Lower leg skin (tissue), 4 donors: ENCODE measurements at places on chromosomes 5 and 9.

GRCh38 chr5:150510460-150511263, 2.7 kb downstream of the NDST1 start:
- no peak for DNase-seq

GRCh38 chr5:155915601-155916000, 411.4 kb upstream of the SGCD start:
- no peak for DNase-seq

DNA sequence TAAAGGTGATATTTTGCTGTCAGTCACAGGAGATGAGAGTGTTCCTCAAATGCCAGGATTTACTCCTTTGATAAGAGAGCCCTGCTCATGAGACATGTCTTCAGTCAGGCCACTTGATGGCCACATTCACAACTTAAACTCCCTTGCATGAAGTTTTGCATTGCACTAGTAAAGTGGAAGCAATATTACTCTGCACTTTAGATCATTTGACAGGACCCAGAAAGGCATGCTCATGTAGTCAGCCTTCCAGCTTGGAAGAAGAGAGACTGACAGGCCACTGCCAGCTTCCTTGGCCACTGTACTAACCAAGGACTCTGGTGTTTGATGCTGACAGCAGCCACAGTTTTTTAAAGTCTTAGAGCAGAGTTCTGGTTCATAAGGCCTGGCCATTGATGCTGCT, 42.6 kb downstream of the NPR3 start:
- no peak for DNase-seq

GRCh38 chr5:78565395-78565794, 83.2 kb downstream of the LHFPL2 start:
- no peak for DNase-seq

DNA sequence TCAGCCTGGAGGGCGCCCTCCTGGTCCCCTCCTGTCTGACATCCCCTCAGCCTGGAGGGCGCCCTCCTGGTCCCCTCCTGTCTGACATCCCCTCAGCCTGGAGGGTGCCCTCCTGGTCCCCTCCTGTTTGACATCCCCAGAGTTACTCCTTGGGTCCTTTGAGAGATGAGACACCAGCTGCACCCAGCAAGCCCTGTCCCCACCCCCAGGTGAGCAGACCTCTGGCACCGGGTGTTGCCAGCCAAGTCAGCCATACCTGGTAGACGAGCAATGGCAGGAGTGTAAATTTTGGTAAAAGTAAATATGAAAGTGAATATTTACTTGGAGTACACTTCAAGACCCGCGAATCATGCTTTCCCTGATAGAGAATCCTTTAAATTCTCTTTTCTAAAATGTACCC, 25.4 kb downstream of the EXOC3 start:
- DNase-seq = peak; percentile 54

- no peak for DNase-seq
Observed at GRCh38 chr9:71191708-71192107, 70.3 kb upstream of the TRPM3 start.

GRCh38 chr5:137101544-137101943, 397.6 kb downstream of the SPOCK1 start:
- no peak for DNase-seq

GRCh38 chr5:149437391-149438040, 58.4 kb upstream of the IL17B start:
- no peak for DNase-seq
